ENCODE measurements at places on chromosomes 12 and 14.

DNA sequence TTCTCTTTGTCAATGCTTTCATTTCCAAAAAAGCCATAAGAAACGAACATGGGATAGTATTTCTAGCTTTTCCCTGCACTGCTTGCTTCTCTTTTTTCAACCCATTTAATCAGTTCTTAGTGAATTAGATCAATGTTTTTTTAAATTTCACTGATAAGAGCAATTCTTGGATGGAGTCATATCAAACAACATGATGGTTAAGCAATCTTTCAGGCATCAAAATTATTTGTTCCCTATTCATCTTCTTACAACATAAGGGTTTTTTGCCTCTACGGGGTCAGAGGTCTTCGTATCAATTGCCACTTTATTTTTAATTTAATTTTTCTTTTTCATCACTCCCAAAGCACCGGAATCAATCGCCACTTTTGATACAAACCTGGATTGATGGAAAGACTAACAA is 103.8 kb upstream of the RESF1 start:
- no peak for DNase-seq

DNA sequence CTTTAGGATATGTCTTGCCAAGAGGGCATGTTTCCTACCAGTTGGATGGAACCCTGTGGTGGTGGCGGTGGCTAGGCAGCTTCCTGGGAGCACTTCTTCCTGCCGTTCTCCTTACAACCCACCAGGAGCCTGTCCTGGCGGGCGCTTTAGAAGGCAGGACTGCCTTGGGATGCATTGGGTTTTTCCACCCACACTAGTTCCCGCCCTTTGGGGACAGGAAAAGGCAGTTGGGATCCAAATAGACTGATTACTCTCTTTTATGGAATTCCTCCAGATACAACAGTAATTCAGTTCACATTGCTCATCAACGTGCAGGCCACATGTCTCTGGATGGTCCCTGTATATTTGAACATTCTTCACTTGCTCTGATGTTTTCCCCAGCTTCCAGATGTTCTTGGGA is 305.7 kb upstream of the SSTR1 start:
- DNase-seq: no peak

- DNase-seq: no peak
Observed at GRCh38 chr14:24694680-24695079, 60.7 kb upstream of the GZMB start.

GRCh38 chr12:24719293-24719721 is 229.6 kb downstream of the BCAT1 start:
- DNase-seq: no peak

GRCh38 chr14:76808011-76808410 is 4.7 kb downstream of the ANGEL1 start:
- no peak for DNase-seq

Measured in cerebellum (tissue), 4 donors.